ENCODE measurements at places on chromosomes 12 and 14. TPM values are rescaled to one million over a fixed set of nuclear protein-coding genes. Genes with fewer than 3 reads are reported as not detected.

The DPY19L2 gene
- total RNA-seq: 0.65 TPM

The PROX2 gene
- not detected for total RNA-seq

The KLHDC1 gene
- total RNA-seq: 3.8 TPM

The DYNLL1 gene
- total RNA-seq: 344 TPM

The PRPH gene
- not detected for total RNA-seq

DNA sequence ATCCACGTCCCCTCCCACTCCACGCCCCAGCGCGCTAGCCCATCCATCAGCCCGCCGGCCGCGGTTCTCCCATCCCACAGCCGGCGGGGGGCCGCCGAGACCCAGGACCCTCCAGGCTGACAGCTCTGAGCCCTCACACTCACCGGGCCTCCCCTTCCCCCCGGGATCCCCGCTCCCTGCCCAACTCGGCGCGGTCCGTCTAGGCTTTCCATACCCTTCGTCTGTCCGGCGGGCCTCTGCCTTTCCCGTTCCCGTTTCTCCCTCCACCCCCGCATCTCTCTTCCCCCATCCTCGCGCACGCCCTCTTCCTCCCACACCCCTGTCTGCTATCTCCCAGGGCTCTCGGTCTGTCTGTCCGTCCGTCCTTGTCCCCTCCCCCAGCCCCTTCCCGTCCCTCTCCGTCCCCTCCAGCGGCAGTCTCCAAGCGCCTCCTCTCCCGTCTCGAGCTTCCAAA is 726 bp downstream of the ZFHX2 start:
- DNase-seq: no peak

GRCh38 chr12:53198486-53199110 is 8.5 kb downstream of the ITGB7 start:
- no peak for DNase-seq

DNA sequence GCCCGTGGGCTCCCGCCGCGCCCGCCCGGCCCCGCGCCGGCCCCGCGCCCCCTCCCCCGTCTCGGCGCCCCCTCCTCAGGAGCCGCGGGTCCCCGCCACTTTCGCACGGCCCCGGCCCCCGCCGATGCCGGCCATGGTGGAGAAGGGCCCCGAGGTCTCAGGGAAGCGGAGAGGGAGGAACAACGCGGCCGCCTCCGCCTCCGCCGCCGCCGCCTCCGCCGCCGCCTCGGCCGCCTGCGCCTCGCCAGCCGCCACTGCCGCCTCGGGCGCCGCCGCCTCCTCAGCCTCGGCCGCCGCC is 263 bp downstream of the RCOR1 start:
- DNase-seq: no peak

GRCh38 chr12:42291680-42292079 is 34.2 kb downstream of the ZCRB1 start:
- no peak for DNase-seq

DNA sequence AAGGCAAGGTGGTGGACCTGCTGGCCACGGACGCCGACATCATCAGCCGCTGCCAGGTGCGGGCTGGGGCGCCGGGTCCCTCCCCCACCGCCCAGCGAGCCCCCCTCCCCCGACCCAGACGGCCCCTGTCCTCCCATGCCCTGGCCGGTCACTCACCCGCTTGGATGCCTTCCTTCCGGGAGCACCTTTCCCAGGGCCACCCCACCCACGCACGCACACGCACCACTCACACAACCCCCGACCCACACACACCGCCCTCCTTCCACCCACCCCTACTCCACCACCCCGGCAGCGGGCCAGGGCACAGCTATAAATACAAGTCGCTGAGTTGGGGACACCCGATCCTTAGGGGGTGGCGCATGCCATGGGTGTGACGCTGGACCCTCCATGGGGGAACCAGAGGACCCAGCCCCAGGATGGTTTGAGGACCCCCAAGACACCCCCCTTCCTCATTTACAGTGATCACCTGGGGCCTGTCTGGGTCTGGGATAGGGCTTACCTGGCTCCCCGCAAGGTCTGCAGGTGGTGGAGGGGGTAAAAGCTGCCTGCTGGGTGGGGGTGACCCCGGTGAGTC is 465 bp downstream of the ADSS1 start:
- DNase-seq: peak; percentile 47

Measured in lung microvascular endothelial cell (primary cell).